ENCODE measurements at places on chromosomes 3 and 15. TPM values are rescaled to one million over a fixed set of nuclear protein-coding genes. Genes with fewer than 3 reads are reported as not detected.

DNA sequence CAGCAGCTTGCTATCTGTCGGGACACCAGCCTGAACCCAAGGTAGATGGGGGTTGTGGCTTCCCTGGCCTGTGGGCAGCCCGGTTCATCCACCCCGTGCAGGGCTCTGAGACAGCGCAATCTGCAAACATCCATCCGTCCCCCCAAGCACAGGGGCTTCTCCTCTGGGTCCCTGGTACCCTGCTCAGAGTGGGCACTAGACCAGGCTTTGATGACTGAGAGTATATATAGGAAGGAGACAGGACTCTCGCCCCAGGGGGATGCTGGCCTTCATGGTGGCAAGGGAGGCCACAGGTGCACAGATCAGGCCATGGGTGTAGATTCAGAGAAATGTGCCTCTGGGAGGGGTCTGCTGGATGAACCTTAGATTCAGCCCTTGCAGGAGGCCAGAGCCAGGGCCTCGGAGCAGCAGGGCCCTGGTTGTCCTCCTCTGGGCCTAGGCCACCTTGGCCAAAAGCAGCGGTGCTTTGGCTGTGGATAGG, 40.3 kb downstream of the CFAP100 start:
- no peak for DNase-seq

The LAMB2 gene
- 213 TPM for total RNA-seq

- no peak for DNase-seq
These were observed 1176.0 kb upstream of the ALCAM start for GRCh38 chr3:104190681-104191080.

GRCh38 chr3:43113671-43114070, 7.8 kb upstream of the POMGNT2 start:
- no peak for DNase-seq

- DNase-seq = peak; percentile 34
These were observed 440.9 kb downstream of the FOXP1 start for GRCh38 chr3:71142441-71143161.

The SERINC4 gene
- total RNA-seq = not detected

DNA sequence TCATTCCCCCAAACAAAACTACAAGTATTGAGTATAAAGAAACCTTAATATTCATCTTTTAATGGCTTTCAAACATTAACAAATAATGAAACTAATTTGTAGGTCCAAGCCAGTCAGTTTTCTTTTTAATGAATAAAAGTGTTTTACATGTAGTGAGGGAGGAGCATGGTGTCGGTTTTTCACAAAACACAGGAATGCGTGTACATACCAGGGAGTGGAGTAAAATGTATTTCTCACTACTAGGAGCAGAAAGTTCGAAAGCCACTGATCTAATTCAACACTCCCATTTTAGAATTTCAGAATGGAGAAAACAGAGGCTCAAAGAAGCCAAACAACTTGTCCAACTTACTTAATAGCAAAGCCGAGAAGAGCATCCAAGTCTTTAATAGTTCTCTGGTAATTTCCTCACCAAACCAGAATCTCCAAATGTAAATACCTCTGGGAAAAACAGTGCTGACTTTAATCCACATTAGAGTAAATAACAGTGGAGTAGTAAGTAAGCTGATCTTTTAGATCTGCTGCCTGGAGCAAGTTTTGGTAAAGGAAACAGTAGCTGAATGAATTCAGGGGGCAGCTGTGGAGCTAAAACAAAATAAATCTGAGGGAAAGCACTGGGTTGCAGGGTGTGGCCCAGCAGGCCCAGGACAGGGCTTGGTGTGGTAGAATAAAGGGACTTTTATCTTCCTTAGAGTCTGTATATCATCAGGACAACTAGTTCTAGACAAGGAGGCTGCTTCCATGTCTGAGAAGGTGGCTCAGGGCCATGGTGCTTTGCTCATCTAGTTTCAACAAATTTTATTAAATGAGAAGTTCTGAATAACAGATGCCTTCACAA, 7.9 kb downstream of the ANP32A start:
- no peak for DNase-seq

The ZBBX gene
- not detected for total RNA-seq

DNA sequence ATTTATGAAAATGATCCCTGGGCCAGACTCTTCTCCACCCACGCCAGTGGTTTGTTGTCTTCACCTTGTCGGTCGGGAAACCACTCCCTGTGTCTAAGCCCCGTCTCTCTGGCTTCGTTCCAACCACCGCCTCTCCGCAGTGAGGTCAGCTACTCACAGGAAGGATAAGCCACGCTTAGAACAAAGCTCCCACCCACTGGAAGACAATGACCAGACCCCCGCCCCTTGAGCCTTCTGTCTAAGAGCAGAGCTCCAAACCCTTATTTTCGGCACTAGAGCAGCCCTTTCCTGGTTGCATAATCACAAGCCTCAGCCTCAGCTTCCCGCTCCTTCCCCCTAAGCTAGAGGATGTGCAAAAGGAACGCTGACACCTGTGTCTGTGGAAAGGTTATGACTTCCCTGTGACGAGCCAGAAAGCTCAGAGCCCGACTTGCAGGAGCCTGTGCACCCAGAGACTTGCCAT, 114.9 kb upstream of the MEF2A start:
- no peak for DNase-seq

The DZIP3 gene
- 11.7 TPM for total RNA-seq

GRCh38 chr15:29871401-29871800, 49.1 kb upstream of the TJP1 start:
- no peak for DNase-seq

DNA sequence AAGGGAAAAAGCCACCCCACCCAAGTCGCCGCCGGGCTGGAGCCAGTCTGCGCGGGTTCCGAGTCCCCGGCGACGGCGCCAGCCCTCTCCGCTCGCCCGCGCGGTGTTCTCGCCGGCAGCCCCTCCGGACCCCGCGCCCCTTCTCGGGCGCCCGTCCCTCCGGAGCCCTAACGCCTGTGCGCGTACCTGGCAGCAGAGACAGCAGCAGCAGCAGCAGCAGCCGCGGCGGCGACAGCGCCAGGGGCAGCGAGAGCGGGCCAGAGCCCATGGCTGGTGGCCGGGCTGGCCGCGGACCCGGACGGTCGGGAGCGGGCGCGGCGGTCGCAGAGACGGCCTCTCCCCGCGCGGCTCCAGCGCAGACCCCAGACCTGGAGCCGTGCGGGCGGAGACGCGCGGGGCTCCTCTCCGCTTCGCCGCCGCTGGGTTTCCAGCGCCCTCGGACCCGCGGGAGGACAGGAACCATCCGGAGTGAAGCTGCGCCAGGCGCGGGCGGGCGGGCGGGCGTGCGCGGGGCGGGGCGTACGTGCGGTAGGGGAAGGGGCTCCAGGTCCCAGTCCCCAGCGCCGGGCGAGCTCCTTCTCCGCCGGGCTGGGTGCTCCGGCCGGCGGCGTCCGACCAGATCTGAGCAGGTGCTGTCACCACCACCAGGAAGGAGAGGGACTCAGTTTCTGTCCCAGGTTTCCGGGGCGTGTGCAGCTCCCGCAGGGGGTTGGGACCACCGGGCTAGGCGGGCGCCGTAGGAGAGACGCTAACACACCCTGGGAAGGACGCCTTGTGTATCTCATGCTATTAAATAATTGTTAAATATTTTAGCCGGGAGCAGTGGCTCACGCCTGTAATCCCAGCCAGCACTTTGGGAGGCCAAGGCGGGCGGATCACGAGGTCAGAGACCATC, at the start of gene CHRNA3:
Gene CHRNA3 (minus strand): TSS at position 470 of the 895 bp plus-strand sequence. CDS start 202 bp downstream, at position 268.
- DNase-seq = no peak

DNA sequence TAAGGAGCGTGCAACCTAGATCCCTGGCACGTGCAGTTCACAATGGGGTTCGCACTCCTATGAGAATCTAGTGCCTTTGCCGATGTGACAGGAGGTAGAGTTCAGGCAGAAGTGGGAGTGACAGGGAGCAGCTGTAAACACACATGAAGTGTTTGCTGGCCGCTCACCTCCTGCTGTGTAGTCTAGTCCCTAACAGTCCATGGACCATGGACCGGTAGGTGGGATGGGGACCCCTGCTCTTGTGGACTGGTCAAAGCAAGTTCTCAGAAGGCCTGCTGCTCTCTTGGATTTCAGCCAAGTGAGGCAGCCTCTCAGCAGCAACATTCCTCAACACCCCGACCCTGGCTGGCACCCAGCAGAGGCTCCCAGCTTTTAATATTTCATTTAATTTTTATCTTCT, 58.2 kb upstream of the SNRPA1 start:
- DNase-seq = no peak

The HEG1 gene
- 23.9 TPM for total RNA-seq

- DNase-seq = no peak
These were observed 9.9 kb downstream of the TLE3 start for GRCh38 chr15:70087708-70088352.

DNA sequence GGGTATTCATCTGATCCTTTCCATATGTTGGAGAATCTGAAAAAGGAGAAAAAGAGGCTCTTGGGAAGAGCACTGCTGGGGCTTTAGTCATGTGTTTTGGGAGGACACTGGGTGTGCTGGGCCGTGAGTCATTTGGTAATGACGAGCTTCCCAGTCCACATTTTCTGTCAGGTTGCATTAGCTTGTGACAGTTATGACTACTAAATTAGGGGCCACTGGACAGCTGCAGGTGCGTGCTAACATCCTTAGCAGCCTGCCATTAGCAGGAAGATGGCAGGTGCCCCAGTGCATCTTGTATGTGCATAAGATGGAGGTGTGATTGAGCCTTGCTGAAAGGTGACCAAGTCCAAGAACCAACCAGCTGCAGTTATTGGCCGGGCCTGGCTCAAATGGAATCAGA, 242.4 kb downstream of the RYR3 start:
- no peak for DNase-seq

Data from IMR-90 (cell line).